ENCODE measurements at places on chromosomes 1 and 21.

GRCh38 chr1:41738475-41738874, 180.2 kb downstream of the HIVEP3 start:
- DNase-seq = no peak

DNA sequence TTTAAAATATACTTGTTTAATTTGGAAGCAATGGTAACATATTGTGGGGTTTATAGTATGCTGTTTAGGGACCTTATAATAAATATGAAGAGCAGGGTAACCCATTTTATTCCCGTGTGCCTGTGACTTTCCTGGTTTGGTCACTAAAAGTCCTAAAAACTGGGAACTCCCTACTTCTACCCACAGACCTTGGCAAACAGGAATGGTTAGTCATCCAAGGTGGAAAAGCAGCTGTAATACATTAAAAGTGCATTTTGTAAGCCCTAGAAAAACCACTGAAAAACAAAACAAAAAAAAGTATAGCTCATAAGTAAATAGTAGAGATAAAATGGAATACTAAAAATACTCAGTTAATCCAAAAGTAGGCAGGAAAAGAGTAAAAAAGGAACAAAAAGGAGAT, 538.9 kb downstream of the LMO4 start:
- no peak for DNase-seq

DNA sequence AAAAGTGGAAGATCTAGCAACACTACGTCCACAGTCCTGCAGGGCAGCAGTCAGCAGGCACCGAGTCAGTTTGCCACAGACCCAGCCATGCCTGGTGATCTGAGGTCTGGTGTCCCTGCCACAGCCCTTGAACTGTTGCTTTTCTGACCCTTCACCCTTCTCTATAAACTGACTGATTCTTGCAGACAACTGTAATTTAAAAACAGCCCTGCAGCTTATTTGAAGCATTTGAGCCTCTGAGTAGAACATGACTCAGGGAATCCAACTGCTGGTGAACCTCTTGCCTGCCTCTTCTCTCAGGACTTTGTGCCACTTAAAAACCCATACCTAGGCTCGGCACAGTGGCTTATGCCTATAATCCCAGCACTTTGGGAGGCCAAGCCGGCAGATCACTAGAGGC, 107.2 kb downstream of the EDEM3 start:
- DNase-seq = no peak

- DNase-seq = no peak
Observed at GRCh38 chr1:87560601-87561360, 232.1 kb downstream of the LMO4 start.

DNA sequence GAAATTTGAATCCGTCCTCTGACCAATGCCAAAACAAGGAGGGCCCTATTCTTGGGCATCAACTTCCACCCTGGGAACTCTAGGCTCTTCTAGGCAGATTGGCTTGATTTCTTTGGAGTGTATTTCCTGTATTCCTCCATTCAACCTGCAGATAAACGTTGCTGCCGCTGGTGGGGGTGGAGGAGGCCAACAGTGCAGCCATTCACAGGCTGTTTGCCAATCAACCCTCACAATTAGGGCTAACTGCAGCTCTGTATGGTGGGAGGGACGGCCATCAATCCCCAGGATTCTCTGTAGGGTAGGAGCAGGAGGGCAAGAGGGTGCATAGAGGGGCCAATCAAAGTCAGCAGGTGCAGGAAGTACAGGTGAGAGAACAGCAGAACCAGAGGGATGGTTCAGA, 273.1 kb upstream of the PROX1 start:
- DNase-seq = peak; percentile 40

Measured in NCI-H1436 (cell line).